Activated CD8-positive, alpha-beta memory T cell treated with anti-CD3 and anti-CD28 coated beads for 1 hour (primary cell): ENCODE measurements at places on chromosomes 1 and 21.

DNA sequence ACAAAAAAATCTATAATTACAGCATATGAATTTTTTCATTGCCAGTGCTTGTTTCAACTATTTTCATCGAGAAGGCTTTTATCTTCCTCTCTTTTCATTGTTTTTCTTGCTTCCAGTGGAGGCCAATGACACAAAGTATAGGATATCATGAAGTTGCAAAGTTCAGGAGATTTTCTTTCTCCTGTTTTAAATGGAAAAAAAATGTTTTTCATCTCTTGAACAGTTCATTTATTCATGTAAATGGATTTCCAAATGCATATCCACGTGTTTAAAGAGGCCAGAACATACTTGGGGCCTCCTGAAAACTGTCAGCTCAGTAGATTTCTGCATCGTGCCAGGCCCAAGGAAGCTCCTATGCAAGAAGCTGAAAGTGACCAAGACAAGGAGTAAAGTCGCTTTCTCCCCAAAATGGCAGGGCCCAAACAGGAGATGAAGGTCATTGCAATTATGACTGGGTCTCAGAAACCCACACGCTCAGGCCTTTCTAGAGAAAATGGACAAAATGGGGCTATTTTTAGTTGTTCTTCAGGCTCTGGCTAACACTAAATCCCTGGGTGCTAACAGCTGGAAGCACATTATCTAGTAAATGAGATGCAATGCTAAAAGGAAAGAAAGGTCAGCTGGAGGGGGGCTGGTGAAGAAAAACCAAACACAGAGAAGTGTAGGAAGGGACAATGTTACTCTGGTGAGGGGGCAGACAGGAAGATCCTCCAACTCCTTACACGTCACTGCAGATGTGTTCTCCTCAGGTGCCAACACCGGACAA is 136.9 kb upstream of the C8B start:
- DNase-seq: no peak

- DNase-seq: no peak
Observed at GRCh38 chr1:196002906-196003305, 605.3 kb downstream of the KCNT2 start.

- no peak for DNase-seq
Observed at GRCh38 chr1:30525971-30526651, 197.3 kb downstream of the MATN1 start.

- DNase-seq: no peak
Observed at GRCh38 chr1:47587891-47588582, 150.2 kb downstream of the FOXD2 start.
